Stimulated activated CD8-positive, alpha-beta memory T cell treated with anti-CD3 and anti-CD28 coated beads, Interleukin-12 subunit alpha, Interleukin-12 subunit beta, amount 100 ng/mL, for 4 hours (primary cell): ENCODE measurements at places on chromosomes 7 and 10.

GRCh38 chr7:50982626-50983025 is 199.9 kb upstream of the GRB10 start:
- DNase-seq = no peak

DNA sequence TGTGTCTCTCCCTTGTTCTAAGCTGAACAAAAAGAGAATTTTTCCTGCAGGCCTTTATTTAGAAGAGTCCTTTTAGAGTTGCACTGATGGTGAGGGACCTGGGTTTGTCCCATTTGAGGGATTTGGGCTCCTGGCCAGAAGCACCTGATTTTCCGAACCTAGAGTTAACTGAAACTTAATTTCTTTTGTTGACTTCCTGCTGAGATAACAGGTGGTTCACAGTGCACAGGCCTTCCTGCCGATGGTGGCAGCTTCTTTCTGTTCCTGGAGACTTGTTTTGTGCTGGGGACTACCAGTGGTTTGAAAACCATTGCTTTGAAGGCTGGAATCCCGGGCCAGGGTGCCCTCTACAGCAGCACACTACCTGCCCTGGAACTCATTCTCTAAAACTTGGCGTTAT is 99.2 kb downstream of the SUGCT start:
- no peak for DNase-seq

GRCh38 chr7:148118371-148118770 is 472.2 kb upstream of the C7orf33 start:
- DNase-seq = no peak

GRCh38 chr10:110069502-110069982 is 61.8 kb downstream of the ADD3 start:
- DNase-seq = no peak

DNA sequence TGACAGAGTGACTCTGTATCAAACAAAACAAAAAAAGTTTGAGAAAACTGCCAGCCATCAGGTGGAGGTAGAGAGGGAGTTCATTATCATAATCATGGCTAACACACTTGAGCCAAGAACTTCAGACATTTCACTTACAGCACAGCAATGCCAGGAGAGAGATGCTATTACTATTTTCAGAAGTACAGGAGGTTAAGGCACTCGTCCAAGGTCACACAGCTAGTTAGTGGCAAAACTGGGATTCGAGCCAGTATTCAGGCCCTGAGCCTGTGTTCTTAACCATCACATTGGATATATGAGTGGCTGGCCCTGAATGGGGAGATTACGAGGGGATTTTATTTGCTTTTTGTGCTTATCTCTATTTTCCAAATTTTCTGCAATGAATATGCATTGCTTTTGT is 24.8 kb upstream of the UNC5B start:
- no peak for DNase-seq

GRCh38 chr7:140238778-140239652 is 62.2 kb upstream of the KDM7A start:
- no peak for DNase-seq

DNA sequence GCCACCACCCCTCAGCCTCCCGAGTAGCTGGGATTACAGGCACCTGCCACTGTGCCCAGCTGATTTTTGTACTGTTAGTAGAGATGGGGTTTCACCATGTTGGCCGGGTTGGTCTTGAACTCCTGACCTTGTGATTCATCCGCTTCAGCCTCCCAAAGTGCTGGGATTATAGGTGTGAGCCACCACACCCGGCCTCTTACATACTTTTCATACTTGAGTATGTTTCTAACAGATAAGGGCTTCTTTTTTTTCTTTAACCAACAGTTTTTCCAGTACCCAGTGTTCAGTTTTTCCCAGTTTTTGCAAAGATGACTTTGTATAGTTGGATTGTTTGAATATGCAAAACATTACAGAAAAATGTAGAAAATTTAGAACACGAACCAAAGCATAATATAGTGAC is 7.7 kb downstream of the EIF4H start:
- DNase-seq = no peak

GRCh38 chr10:75449382-75450074 is 18.1 kb downstream of the LRMDA start:
- DNase-seq = no peak
